ENCODE measurements at places on chromosomes 5 and 9.

- DNase-seq = no peak
Measured at GRCh38 chr5:17890501-17890900, 256.2 kb downstream of the TAF11L14 start.

DNA sequence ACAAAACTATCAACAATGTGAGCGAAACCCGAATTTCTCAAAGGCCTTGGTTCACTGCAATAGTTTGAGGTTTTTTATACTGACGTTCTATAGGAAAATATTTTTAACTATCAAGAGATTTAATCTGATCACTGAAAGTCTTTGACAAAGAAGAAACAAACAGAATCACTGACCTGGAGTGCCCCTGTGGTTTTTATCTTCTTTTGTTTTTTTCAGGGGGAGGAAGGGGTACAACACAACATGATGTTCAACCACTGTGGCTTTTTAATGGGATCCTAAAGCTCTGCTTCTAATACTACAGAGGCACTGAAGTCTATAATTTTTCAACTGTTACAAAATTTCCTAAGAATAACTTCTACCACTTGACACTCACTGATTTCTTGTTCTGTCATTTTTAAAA, 185.9 kb downstream of the AP3B1 start:
- DNase-seq = no peak

- DNase-seq = no peak
Measured at GRCh38 chr5:12861886-12862654, 957.8 kb upstream of the CTNND2 start.

GRCh38 chr9:69757996-69758675, 1.7 kb downstream of the PTAR1 start:
- no peak for DNase-seq

GRCh38 chr9:1058826-1059487, 8.8 kb downstream of the DMRT2 start:
- no peak for DNase-seq

- DNase-seq = peak; percentile 48
Measured at GRCh38 chr5:115309751-115310370, 13.4 kb upstream of the CCDC112 start.

Measured in kidney glomerular epithelial cell (primary cell).